ENCODE measurements at places on chromosomes 2 and 18.

GRCh38 chr2:134722728-134723127 lies 3.9 kb upstream of the TMEM163 start:
- no peak for DNase-seq

DNA sequence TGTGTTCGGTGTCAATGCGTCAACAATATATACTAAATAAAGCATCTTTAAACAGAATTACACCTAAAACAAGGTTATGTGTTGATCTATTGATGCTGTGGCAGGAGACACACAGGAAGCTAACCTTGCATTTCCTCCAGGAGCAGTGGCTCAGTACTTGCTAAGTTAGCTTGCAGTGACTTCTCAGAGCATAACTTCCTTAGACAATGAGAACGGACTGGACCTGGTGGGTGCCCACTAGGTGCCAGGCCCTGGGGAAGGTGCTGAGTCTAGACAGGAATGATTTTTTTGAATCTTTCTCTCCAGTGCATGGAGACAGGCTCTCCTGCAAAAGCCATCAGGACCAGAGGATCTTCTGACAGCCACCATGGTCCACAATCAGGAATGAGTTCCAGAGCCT lies 73.8 kb upstream of the MGAT4A start:
- no peak for DNase-seq

DNA sequence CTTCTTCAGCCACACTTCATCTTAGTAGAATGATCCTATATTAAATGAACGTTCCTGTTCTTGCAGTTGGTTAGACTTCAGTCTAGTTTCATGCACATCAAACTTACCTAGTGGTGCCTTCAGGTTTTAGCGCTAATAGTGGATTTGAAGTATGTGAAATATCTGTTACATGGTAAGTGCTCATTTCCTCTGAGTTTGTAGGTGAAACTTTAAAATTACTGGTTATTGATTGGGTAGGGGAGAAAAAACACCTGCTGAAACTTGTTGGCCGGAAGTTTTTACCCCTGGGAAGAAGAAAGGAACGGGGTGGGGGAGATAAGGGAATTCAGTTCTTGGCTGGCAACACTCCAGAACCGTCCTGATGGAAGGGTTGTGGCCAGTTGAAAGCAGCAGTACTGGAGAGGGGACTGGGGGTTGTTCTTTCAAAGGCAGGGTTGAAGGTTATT lies 112.8 kb downstream of the SPTBN1 start:
- no peak for DNase-seq

DNA sequence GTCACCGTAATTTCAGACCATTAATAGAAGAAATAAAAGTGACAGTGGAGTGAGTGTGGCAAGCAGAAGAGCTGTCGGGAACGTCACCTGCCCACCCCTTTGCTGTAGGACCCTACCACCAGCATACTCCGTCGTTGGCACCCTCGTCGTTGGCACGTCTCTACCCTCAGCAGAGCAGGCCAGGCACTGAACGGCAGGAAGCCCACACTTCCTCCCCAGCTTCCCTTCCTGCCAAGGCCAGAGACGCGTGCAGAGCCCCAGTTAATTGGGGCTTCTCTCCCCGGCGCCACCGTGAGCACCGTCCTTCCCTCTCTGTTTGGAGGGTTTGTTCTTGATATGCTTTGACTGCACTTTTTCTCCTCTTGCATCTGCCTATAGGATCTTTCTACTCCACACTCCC lies 27.0 kb upstream of the NFATC1 start:
- DNase-seq = no peak

GRCh38 chr2:119756837-119757236 lies 2.9 kb upstream of the PTPN4 start:
- peak; percentile 9 for DNase-seq

GRCh38 chr2:1559589-1560175 lies 146.4 kb downstream of the TPO start:
- no peak for DNase-seq

Data from activated T-helper 9 cell treated with anti-CD3 and anti-CD28 coated beads, Interleukin-2, amount 50 U/mL, for 16 hours (primary cell).